ENCODE measurements at places on chromosomes 5 and 9.

DNA sequence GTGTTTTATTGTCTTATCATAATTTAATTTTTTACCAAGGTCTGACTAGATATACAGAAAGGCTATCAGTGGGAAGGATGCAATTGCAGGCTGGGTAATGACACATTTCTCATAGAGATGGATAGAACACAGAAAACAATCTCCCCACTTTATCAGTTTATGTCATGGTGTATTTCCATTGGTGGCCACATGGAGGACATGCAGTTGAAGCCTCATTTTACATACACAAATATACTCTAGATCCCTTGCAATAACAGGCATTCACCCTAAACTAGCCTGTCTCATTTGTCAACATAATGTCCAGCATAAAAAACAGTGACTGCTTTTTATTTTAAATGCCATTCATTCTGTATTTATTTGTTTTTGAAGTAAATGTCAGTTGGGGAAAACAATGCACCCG, 526.3 kb downstream of the GABRG2 start:
- DNase-seq = no peak

- DNase-seq = no peak
Observed at GRCh38 chr5:179238628-179238970, 106.7 kb downstream of the ADAMTS2 start.

- DNase-seq = no peak
Observed at GRCh38 chr5:123819386-123819785, 307.4 kb downstream of the CSNK1G3 start.

GRCh38 chr9:137479892-137480685, 21.0 kb upstream of the NSMF start:
- DNase-seq = no peak

- DNase-seq = no peak
Observed at GRCh38 chr9:35579130-35579529, 25.9 kb upstream of the TESK1 start.

- no peak for DNase-seq
Observed at GRCh38 chr5:124236361-124237205, 509.9 kb downstream of the ZNF608 start.

DNA sequence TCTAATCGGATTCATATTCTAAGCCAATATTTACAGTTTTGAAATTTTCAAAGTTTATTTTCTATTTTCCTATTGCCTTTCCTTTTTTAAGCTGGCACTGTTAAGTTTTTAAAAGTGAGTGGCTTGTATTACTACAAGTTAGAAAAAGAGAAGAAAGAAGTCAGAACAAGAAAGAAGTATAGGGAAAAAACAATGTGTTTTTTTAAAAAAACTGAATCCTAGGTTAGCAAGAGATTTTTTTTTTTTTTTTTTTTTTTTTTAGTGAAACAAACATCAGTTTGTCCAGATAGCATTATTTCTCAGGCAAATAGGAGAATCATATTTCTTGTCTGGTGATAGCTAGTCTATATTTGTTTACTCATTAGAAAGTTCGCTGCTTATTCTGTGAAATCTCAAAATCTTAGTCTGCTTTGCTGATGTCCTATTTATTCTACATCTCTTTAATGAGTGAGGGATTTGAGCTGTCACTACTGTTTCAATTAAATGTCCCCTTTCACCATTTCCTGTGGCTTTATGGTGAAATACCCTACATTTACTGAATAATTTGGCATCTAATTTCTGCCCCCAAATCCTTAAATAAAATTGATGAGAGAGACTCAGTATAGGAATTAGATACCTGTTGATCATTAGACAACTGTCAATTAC, 19.1 kb upstream of the LMNB1 start:
- no peak for DNase-seq

- no peak for DNase-seq
Observed at GRCh38 chr9:1962122-1962521, 53.0 kb upstream of the SMARCA2 start.

Measured in T-helper 9 cell (primary cell).